ENCODE measurements at places on chromosomes 11 and 22. TPM values are rescaled to one million over a fixed set of nuclear protein-coding genes. Genes with fewer than 3 reads are reported as not detected.

The BACE1-AS gene
- polyA plus RNA-seq = 32.4 TPM

The MRGPRG gene
- polyA plus RNA-seq = not detected

The CHST1 gene
- 3.8 TPM for polyA plus RNA-seq

The DDI1 gene
- polyA plus RNA-seq = not detected

The BIK gene
- not detected for polyA plus RNA-seq

The SLC15A3 gene
- not detected for polyA plus RNA-seq

The SLCO2B1 gene
- 0.81 TPM for polyA plus RNA-seq

The PLAAT5 gene
- polyA plus RNA-seq = not detected

The MS4A2 gene
- not detected for polyA plus RNA-seq

The MRGPRX4 gene
- polyA plus RNA-seq = not detected

The TESMIN gene
- 2.4 TPM for polyA plus RNA-seq

The SHANK2 gene
- 27.9 TPM for polyA plus RNA-seq

The SCGB2A2 gene
- polyA plus RNA-seq = not detected

The TPBGL gene
- polyA plus RNA-seq = 1.0 TPM

The SAA2 gene
- not detected for polyA plus RNA-seq

The LINC01488 gene
- not detected for polyA plus RNA-seq

The CD248 gene
- not detected for polyA plus RNA-seq

The OR5B12 gene
- polyA plus RNA-seq = not detected

The TLCD5 gene
- 10.4 TPM for polyA plus RNA-seq

The CCDC157 gene
- 1.6 TPM for polyA plus RNA-seq

The MCHR1 gene
- not detected for polyA plus RNA-seq

The CLNS1A gene
- polyA plus RNA-seq = 120 TPM

The LIF gene
- polyA plus RNA-seq = not detected

The ART1 gene
- not detected for polyA plus RNA-seq

The RASL10A gene
- polyA plus RNA-seq = not detected

The NTM gene
- 320 TPM for polyA plus RNA-seq

The SERPIND1 gene
- polyA plus RNA-seq = not detected

The TYR gene
- polyA plus RNA-seq = not detected

The PHETA2 gene
- not detected for polyA plus RNA-seq

The MAPK11 gene
- polyA plus RNA-seq = 1.4 TPM

The CCDC87 gene
- not detected for polyA plus RNA-seq

The OR52D1 gene
- not detected for polyA plus RNA-seq

The SEC14L6 gene
- 1.4 TPM for polyA plus RNA-seq

The DEPDC5 gene
- polyA plus RNA-seq = 40.7 TPM

The RBFOX2 gene
- polyA plus RNA-seq = 99.6 TPM

The OR52N2 gene
- polyA plus RNA-seq = not detected

The FGF4 gene
- polyA plus RNA-seq = not detected

The OR51B5 gene
- 0.54 TPM for polyA plus RNA-seq

Data from Purkinje cell (primary cell).